Heart left ventricle (tissue), 16 donors: ENCODE measurements at places on chromosomes 6 and 20. TPM values are rescaled to one million over a fixed set of nuclear protein-coding genes. Genes with fewer than 3 reads are reported as not detected.

- H3K27me3 ChIP-seq: no peaks in the 10 kb centered on the region
- H3K27ac ChIP-seq: no peak overlapping the region
- H3K36me3 ChIP-seq: no peaks in the 10 kb centered on the region
These were observed 88.2 kb upstream of the PHACTR1 start for GRCh38 chr6:12628327-12628726.

GRCh38 chr6:22149501-22150367 is 147.1 kb downstream of the PRL start:
- H3K36me3 ChIP-seq: no peaks in the 10 kb centered on the region
- H3K27ac ChIP-seq: no peak overlapping the region
- DNase-seq: peak; percentile 32

DNA sequence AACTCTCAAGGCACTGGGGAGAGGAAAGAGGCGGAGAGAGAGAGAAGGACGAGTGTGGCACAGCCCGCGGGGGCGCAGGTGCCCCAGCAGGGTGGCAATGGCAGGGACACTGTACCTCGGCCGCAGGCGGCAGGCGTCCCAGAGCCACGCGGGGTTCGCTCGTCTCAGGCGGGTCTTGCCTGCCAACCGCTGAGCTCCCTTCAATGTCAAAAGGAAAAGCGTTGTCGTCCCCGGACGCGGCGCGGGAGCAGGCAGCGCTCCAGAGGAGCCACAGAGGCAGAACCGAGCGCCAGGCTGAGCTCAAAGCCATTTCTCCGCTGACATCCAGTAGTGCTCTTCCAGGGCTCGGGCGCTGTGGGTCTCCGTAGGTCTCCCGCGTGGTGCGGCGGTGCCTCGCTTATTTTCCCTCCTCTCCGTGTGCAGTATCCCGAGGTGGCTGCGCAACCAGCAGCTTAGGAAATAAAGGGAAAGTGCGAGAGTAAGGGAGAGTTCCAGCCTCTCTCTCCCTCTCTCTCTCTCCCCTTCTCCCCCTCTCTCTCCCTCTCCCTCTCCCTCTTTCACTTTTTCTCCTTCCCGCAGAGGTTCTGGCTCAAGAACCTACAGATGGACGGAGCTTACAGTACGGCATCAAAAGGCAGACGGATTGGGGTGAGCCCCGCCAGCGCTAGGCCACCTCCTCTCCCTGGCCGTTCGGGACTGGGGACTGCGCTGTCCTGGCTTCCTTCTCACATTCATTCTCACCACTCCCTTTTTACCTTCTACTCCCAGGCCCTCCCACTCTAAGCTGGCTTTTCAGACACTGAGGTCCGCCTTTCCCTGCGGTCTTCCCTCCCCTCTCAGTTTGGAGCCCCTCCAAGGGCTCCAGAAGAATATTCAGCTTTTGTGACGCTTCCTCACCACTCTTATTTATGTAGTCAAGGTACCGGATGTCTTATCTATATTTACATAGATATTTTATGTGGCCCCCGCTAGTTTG is at the start of gene LAMA4:
Gene LAMA4 (minus strand): TSS at position 727 of the 976 bp plus-strand sequence. CDS start 417 bp downstream, at position 310.
- H3K4me3 ChIP-seq: peak within 1 kb of the TSS; percentile 63
- H3K27ac ChIP-seq: peak within 1 kb of the TSS; percentile 90
- H3K27me3 ChIP-seq: no peaks in the 10 kb centered on the region
- peak; percentile 76 for DNase-seq

GRCh38 chr6:62371453-62372210 is 85.6 kb upstream of the KHDRBS2 start:
- DNase-seq: no peak
- no peaks in the 10 kb centered on the region for H3K27me3 ChIP-seq
- H3K4me3 ChIP-seq: no peak overlapping the region
- H3K4me1 ChIP-seq: no peaks in the 10 kb centered on the region
- no peaks in the 10 kb centered on the region for H3K36me3 ChIP-seq

DNA sequence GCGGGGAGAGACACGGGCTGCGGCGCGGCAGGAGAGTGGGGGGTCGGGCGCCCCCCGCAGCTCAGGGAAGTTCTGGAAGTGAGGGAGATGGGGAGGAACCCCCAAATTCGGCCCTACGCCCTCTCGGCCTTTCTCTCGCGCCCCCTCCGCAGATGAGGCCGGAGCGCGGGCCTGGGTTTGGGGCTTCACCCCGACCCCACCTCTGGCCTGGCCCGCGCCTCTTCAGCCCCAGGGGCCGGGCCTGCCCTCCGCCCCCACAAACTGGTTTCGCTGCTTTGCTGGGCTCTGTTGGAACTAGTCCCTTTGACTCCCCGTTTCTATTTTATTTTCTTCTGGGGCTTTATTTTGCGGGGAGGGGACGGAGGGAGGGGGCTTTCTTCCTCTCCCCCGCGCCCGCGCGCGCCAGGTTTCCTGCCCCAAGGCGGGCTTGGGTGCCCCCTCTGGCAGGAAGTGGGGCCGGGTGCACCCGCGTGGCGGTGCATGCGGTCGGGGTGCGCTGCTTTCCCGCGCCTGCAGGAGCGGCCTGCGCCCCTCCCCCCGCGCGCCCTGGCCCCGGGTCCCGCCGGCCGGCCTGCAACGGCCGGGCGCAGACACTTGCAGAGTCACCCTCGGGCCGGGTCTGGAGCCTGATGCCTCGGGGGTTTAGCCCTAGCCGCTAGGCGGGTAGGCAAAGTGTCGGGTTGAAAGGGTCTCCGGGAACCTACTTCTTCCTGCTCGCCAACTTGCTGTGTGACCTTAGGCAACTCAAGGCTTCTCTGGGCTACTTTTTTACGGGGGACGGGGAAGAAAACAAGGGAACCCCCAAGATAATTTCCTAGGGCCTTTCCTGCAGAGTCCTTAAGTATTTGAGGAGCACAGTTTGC is 1.3 kb downstream of the HMGA1 start:
- H3K4me3 ChIP-seq: peak overlapping the region; percentile 60
- H3K27me3 ChIP-seq: no peaks in the 10 kb centered on the region
- H3K36me3 ChIP-seq: no peaks in the 10 kb centered on the region
- H3K4me1 ChIP-seq: peaks cover 28% of the 10 kb centered on the region
- no peak overlapping the region for H3K27ac ChIP-seq

DNA sequence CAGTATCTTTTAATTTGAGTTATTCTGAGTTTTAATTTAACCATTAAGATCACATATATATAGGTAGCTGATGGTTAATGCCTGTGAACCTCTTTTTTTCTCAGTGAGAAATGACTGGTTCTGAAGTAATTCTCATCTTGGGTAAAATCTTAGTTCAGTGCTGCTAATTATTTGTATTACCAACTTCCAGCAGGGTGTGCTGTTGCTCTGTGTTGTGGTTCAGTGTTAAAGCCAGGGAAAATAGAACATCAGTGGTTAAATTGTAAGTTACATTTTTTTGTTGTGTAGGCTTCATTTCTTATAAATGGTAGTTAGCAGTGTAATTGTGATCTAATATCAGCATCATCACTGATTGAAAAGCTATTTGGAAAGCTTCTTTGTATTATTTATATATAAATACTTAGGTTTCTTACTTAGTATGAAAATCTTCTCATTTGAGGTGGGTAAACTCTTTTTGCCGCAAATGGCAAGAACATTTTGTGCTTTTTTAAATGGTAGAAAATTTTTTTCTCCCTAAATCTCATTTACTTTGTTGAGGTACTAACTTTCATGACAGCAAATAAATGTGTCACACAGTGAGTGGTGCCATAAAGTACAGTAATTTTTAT is 43.7 kb downstream of the CDC5L start:
- no peaks in the 10 kb centered on the region for H3K27me3 ChIP-seq
- H3K36me3 ChIP-seq: peaks cover 14% of the 10 kb centered on the region
- H3K27ac ChIP-seq: no peak overlapping the region
- H3K4me3 ChIP-seq: no peak overlapping the region
- peaks cover 6% of the 10 kb centered on the region for H3K4me1 ChIP-seq

- no peak overlapping the region for H3K27ac ChIP-seq
- H3K4me1 ChIP-seq: no peaks in the 10 kb centered on the region
- DNase-seq: peak; percentile 22
- no peaks in the 10 kb centered on the region for H3K27me3 ChIP-seq
- no peaks in the 10 kb centered on the region for H3K36me3 ChIP-seq
These were observed 374.4 kb downstream of the UTRN start for GRCh38 chr6:144659202-144660182.

DNA sequence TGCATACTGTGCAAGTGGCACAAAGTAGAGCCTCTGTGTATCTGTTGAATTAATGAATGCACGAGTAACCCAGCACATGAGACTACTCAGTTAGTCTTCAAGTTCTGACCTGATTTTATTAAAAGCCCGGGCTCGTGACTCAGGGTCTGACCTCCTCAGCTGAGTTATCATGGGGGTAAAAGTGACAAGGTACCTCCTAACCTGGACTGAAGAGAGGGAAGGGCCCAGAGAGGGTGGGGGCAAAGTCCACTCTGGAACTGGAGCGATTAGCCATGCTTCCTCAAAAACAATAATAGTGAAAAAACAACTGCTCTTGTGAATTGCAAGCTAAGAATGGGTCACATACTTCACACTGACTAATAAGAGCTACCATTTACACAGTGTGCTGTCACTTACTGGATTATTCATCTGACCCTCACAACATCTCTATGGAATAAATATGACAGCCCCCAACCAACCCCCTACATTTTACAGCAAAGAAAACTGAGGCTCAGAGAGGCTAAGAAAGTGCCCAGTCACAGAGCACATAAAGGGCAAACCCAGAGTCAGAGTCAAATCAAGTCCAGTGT is 26.7 kb downstream of the TRERF1 start:
- H3K27ac ChIP-seq: no peak overlapping the region
- H3K4me3 ChIP-seq: no peak overlapping the region
- no peaks in the 10 kb centered on the region for H3K27me3 ChIP-seq
- H3K36me3 ChIP-seq: no peaks in the 10 kb centered on the region
- peaks cover 17% of the 10 kb centered on the region for H3K4me1 ChIP-seq
- DNase-seq: no peak

- no peak for DNase-seq
- H3K36me3 ChIP-seq: no peaks in the 10 kb centered on the region
- H3K27ac ChIP-seq: no peak overlapping the region
- H3K27me3 ChIP-seq: no peaks in the 10 kb centered on the region
- no peak overlapping the region for H3K4me3 ChIP-seq
These were observed 120.3 kb upstream of the TOP1 start for GRCh38 chr20:40908309-40908708.

DNA sequence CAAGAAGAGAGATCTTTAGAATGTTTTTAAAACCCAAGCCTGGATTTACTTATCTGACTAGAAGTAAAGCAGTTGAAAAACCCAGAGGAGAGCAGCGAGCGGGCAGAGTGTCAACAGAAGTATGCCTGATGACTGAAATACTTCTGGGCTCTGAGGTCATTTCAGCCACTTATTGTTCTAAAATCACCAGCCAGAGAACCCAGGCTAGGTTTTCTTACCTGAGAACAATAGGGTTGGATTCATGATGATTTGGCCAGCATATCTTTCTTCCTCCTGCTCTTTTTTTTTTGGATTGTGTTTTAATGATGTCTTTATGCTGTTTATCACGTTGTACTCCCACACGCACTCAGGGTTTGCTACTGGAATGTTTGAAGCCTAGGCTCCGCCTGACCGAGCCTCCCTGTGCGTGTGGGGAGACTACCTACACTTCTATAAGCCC is 63.0 kb upstream of the KIF25 start:
- H3K36me3 ChIP-seq: peaks cover 10% of the 10 kb centered on the region
- H3K4me1 ChIP-seq: no peaks in the 10 kb centered on the region
- DNase-seq: no peak
- H3K27me3 ChIP-seq: no peaks in the 10 kb centered on the region

DNA sequence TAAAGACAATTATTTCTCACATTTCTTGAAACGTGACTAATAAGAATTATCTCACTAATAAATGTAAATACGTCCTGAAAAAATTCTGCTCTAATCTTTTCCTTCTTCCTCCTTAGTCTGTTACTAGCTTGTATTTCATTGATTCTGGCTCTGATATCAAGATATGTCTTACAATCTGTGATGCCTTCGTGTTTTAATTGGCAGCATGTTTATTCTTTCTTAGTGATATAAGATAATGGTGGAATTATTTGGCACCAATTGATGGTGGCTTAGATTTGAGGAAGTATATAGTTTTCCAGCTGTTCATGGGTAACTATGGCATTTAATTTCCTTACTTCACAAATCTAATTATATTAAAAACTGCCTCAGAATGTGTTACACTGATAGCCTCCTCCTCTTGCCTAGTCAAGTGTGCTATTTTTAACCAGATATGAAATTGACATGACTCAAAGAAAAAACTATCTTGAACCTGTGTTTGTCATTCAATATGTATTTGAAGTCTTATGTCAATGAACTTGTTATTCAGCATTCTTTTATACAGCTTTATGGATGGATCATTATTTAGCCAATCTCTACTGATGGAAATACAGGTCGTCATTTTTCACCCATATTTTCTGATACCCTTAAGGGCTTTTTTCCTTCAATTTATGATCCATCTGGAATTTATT is 5.3 kb downstream of the CCNC start:
- no peaks in the 10 kb centered on the region for H3K27me3 ChIP-seq
- DNase-seq: no peak
- peaks cover 10% of the 10 kb centered on the region for H3K4me1 ChIP-seq
- no peak overlapping the region for H3K4me3 ChIP-seq
- H3K27ac ChIP-seq: no peak overlapping the region
- H3K36me3 ChIP-seq: peaks cover 27% of the 10 kb centered on the region

DNA sequence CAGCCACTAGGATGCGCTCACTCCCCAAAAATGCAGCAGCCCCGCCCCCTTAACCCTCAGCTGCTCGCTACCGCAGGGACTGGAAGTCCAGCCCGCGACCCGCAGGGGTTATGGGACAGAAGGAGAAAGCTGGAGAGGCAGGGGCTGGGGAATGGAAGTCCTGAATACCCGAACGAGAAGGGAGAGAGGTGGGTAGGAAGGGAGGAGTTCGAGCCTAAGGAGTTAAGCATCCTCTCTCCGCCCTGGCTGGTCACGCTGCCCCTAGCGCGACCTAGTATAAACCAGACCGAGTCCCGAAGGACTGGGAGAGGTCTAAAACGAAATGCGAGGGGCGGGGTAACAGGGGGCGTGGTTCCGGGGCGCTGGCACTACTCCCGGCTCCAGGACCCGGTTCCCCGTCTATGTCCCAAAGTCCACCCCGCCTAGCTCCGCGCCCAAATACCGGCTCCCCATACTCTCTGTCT is 448 bp upstream of the DDAH2 start:
- peak; percentile 93 for DNase-seq
- peak overlapping the region; percentile 90 for H3K27ac ChIP-seq
- H3K4me1 ChIP-seq: peaks cover 25% of the 10 kb centered on the region
- H3K27me3 ChIP-seq: no peaks in the 10 kb centered on the region
- peaks cover 3% of the 10 kb centered on the region for H3K36me3 ChIP-seq

- H3K4me1 ChIP-seq: no peaks in the 10 kb centered on the region
- DNase-seq: no peak
- no peak overlapping the region for H3K27ac ChIP-seq
- H3K36me3 ChIP-seq: no peaks in the 10 kb centered on the region
- no peak overlapping the region for H3K4me3 ChIP-seq
- H3K27me3 ChIP-seq: no peaks in the 10 kb centered on the region
These were observed 105.8 kb downstream of the JARID2 start for GRCh38 chr6:15351631-15352030.

The ENPP1 gene
- total RNA-seq: 2.0 TPM

The C20orf202 gene
- total RNA-seq: 0.43 TPM

The ABHD16A gene
- total RNA-seq: 30.9 TPM

The KATNA1 gene
- total RNA-seq: 10.0 TPM

The CLPSL1 gene
- not detected for total RNA-seq

The NFKBIE gene
- 8.7 TPM for total RNA-seq

The BLCAP gene
- 67.1 TPM for total RNA-seq

The CGA gene
- not detected for total RNA-seq
